Hematopoietic multipotent progenitor cell treated with erythropoietin and hydrocortisone succinate and interleukin-3 and kit ligand, for 8 days (in vitro differentiated cells): ENCODE measurements at places on chromosomes 4 and X.

DNA sequence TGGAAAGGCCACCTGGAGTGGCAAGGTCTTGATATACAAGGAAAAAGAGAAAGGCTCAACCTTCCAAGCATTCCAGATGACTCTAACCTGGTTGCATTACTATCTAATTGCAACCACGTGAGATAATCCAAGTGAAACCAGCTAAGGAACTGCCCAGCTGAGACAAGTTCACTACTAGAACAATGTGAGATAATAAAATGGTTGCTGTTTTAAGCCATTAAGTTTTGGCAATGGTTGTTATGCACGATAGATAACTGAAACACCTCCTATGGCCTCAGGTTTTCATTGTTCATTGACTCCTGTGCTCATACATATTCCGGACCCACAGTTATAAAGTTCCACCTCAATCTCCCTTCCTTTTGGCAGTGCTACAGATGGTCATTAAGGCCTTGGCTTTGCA, 9.2 kb upstream of the CXorf66 start:
- DNase-seq, result no peak

DNA sequence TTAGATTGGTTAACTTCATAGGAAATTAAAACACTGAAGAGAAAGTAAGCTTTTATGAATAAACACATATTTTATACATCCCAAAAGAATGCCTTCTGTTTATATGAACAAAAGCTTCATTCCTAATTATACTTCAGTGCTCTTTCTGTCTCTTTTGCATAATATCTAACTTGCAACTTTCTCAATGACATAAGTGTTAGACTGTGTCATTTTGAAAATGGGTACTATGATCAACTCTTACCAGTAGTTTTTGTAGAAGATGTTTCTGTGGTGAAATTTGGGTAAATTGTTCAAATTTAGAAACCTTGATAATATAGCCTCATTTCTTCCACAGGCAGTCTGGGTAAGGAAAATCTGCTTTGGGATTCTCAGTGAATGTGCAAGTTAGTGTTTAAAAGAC, 991.4 kb downstream of the CCSER1 start:
- DNase-seq, result no peak

GRCh38 chrX:110383414-110383813, 24.8 kb downstream of the RTL9 start:
- no peak for DNase-seq

DNA sequence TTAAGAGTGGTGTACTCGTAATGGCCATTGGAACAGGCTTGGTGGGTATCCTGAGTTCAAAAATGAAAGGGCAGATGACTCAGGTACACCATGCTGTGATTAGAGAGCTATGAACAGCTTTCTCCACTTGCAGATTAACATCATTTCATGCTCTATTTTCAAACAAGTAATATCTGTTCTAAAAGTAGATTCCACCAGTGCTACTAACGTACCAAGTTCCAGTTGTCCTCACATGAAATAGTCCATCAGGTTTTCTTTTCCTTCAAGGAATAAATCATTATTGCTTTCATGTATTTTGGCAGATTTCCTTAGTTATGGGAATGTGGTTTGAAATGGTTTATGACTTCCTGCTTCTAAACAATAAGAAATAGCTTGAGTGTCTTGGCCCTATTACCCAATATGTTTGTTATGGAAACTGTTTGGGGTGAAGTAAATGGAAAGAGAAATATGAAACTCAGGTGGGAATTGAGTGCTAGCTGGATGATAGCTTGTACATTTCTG, 49.9 kb downstream of the PCDH7 start:
- DNase-seq, result no peak

DNA sequence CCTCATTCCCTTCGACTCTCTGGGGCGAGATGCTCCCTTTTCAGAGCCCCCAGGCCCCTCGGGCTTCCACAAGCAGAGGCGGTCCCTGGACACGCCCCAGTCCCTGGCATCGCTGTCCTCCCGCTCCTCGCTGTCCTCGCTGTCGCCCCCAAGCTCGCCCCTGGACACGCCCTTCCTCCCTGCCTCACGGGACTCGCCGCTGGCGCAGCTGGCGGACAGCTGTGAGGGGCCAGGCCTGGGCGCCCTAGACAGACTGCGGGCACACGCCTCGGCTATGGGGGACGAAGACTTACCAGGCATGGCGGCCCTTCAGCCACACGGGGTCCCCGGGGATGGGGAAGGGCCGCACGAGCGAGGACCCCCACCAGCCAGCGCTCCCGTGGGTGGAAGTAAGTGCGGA, 39.5 kb upstream of the CLCN4 start:
- no peak for DNase-seq
